ENCODE measurements at places on chromosomes 7 and 10.

DNA sequence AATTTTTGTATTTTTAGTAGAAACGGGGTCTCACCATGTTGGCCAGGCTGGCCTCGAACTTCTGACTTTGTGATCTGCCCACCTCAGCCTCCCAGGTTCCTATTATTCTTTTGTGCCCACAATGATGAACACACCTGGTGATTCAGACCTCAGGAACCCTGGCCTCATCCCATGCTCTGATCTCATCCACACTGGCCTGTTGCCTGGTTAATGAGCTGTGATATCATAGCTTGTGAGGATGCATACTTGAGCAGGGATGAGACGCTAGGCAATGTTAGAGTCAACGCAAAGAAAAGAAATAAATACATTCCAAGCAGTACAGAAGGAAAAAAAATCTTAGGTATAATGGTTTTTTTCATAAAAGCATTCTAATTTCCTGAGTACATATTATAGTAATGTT is 82.4 kb upstream of the RNF32 start:
- peak; percentile 98 for DNase-seq

GRCh38 chr10:17878896-17879295 is 69.7 kb downstream of the MRC1 start:
- no peak for DNase-seq

GRCh38 chr7:155333346-155334234 is 35.9 kb downstream of the INSIG1 start:
- DNase-seq: no peak

GRCh38 chr7:10225275-10225674 is 748.4 kb upstream of the PHF14 start:
- no peak for DNase-seq

DNA sequence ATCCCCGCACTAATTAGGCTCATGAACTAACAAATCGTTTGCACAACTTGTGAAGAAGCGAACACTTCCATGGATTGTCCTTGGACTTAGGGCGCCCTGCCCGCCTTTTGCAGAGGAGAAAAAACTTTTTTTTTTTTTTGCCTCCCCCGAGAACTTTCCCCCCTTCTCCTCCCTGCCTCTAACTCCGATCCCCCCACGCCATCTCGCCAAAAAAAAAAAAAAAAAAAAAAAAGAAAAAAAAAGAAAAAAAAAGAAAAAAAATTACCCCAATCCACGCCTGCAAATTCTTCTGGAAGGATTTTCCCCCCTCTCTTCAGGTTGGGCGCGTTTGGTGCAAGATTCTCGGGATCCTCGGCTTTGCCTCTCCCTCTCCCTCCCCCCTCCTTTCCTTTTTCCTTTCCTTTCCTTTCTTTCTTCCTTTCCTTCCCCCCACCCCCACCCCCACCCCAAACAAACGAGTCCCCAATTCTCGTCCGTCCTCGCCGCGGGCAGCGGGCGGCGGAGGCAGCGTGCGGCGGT is at the start of gene EMX2:
Gene EMX2, plus strand, starts transcription at position 41 of the 519 bp plus-strand sequence. CDS start 522 bp downstream, outside the sequence.
- DNase-seq: no peak

- DNase-seq: no peak
These were observed 9.6 kb downstream of the GNB2 start for GRCh38 chr7:100682991-100683658.

DNA sequence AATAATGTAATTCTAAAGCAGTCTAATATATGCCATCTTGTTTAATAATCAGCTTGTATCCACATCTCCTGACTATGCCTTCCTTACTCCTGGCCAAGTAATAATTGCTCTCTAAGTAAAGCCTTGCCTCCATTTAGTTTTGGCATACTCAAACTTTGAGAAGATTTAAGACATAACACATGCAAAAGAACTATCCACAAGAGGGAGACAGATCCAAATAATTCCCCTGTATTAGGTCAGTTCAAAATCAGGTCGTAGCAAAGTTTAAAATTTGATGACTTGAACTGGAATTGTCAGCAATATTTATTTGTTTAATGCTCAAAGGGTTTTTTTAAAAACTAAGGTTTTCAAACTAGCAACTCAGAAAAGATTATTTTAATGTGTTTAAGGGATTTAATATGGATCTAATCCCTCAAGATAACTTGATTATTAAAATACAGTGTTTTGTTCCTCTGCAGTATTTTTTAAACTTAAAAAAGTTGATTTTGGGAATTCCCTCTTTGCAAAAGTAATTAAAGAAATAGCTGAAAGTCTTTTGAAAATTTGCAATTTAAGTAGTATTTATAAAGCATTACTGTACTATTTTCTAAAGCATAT is 95.3 kb downstream of the HDAC9 start:
- no peak for DNase-seq

DNA sequence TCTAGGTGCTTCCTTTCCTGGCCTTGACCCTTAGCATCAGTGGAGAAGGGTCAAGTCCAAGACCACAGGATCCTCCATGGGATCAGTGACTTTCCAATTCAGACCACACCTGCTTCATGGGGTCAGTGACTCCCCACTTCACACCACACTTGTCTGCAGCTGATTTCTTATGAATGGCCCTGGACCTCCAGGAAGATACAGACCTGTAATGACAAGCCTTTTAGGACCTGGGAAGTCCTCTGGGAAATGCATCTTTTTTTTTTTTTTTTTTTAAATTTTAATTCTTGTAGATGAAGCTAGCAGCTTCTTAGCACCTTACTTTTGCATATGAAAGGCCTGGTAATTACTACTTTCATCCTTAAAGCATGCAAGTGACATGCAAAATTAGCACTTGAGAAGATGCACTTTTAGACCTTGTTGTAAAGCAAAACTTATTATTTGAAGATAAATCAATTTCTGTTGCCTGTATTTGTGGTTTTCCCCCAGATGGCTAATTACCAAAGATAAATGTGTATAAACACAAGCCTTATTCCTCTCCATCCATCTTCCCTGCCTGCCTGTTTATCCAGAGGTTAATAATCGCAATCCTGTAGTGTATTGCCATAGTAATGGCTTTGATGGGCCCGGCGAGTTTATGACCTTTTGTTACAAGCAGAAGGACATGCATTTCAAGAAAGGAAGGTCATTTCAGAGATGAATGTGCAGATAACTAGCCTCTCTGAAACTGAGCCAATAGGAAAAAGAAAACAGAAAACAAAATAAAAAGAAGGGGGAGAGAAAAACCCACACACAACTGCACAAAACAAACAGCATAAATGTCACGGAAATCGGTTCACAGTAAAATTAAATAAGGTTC is 1018.7 kb downstream of the TYW1 start:
- no peak for DNase-seq

GRCh38 chr7:17054206-17054605 is 172.4 kb upstream of the AGR3 start:
- peak; percentile 62 for DNase-seq

GRCh38 chr7:127706766-127707165 is 54.8 kb downstream of the SND1 start:
- DNase-seq: no peak

DNA sequence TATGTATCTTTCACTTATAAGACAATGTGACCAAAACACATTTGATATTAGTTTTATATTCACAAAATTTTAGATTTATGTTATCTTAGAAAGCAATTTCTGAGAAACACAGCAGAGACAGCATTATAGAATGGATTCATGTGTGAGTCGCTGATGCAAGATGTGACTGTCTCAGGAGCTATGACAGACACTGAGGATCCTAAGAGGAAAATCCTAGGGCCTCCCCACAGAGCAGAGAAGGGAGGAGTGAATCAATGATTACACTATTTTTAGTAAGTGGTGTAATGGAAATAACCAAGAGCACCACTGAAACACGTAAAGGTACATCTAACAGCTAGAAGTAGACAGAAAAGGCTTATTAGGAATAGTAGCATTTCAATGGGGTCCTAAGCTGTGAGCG is 204.0 kb upstream of the PTN start:
- DNase-seq: peak; percentile 27

DNA sequence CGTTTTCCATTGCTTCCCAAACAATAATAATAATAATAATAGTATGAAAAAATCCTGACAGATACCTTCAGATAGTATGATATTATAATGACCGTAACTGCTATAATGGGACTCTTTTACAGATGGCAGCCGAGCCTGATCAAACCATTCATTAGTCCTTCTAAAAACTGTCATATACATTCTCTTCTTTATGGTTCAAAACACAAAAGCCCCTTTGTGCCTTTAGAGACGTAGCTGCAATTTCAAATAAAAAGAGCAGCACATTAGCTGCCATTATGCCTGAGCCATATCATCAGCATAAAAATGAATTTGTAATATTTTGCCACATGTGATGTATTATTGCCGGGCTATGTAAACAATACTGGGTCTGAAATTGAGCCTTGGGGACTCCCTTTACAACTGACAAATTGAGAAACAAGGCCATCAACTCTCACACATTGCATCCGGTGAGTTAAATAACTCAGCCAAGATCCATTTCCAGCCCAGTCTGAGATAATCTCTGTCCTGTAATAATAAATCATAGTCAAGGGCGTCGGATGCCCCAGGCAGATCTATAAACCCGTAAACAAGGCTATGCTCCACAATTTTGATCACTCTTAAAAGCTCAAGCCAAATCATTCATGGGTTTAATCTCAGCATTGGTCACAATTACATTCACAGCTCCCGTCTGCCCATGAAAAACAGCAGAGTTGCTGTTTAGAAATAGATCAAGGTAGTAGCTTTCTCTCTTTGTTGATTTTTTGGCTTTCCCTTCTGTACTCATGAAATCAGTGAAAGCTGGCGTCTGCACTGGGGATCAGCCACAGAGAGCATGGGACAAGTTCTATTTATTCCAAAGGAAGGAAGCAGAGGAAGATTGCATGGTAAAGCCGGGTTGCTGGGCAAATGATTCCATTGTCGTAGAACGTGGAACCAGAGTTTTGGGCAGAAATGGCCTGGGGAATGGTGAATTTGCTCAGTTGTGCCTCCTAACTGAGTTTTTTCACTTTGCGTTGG is 150.1 kb upstream of the BMPER start:
- no peak for DNase-seq
